ENCODE measurements at places on chromosomes 7 and 10.

GRCh38 chr10:119859420-119860258 is 13.0 kb downstream of the MCMBP start:
- DNase-seq, result no peak

GRCh38 chr7:47149208-47149839 is 432.6 kb downstream of the TNS3 start:
- no peak for DNase-seq

GRCh38 chr10:17236468-17237148 is 8.6 kb downstream of the VIM start:
- DNase-seq, result no peak

DNA sequence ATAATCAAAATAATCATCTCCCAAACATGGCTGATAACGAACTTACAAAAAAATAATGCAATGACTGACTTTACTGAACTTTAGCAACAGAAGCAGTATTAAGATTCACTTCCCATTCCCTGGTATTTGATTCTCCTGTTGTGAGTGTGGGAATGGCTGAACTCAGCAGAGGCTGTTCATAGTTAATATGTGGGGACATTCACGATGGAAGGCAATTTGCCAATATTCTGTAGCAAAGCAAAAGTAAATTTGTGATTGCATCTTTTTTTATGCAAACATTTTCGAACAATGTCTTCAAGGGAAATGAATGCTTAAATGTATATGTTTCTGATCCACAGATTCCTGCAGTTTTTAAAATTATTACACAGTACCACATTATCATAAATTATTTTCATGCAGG is 431.7 kb upstream of the KLF6 start:
- no peak for DNase-seq

DNA sequence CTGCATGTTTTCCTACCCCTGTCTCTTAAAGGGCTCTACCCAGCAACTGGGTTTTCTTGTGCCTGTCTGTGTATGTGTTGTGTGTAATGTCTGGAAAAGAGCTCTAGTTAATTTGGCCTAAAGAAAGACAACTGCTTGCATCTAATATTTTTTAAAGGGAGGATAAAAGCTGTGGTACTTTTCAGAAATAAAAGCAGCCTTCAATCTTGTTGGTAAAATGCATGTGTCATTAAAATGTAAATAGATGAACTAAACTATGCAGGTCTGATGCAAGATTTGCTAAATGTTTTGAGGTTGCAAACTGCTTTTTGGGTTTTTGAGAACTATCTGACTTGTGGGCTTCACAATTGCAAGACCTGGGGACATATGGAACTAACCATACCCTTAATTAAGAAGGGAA is 445.3 kb downstream of the HTR7 start:
- DNase-seq, result no peak

DNA sequence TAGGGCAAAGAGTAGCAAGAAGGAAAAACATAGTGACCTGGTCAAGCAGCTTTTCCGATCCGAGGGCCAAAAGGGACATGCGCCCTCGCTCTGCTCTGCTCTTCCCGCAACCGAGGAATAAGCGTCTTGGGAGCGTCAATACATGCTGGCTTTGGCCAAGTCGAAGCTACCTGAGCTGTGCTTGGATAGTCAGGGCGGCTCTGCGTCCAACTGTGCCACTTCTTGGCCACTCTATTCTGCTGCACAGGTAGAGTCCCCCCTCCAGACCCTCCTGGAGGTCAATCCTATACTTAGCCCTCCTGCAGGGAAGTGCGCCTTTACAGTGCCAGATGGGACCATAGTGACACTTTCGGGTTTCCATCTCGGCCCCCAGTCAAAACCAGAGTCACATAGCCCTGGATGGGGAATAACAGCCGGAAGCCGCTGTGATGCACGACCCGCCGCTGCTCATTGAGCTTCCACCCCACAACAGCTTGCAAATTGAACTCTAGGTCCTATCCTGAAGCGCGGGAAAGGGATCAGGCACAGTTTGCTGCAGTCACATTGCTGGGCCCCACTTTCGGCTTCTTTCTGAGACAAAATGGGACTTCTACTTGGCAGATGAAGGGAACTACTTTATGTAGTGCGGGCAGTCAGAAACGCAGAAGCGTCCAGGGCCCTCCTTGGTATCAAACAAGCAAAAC is 1.1 kb upstream of the HPSE2 start:
- no peak for DNase-seq

GRCh38 chr10:43644252-43644651 is 4.4 kb downstream of the ZNF32 start:
- DNase-seq, result no peak

DNA sequence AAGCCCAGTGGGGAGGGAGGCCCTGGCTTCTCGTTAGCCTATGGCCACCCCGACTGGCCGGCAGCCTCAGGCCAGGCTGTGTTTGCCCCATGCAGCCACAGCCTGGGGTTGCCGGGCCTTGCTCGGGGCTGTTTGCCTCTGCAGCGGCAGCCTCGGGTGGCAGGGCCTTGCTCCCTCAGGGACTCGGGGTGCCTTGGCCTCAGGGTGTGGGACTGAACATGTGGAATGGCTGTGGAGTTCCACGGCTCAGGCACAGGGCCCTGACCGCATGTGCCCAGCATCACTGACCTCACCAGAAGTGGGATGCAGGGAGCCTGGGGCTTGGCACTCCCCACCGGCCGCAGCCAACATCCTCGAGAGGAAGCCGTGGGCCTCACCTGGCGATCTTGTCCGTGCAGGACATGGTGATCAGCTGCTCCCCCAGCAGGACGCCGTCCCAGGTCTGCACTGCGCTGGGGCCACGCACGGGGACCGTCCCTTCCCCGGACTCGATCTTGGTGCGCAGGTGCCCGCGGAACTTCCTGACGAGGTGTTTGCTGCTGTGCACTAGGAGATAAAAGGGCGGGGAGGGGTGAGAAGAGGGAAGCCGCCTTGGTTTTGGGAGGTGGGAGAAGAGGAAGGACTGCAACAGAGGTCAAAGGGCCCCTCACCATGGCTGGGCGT is 160.5 kb downstream of the WDR37 start:
- DNase-seq, result no peak
